Stimulated activated CD8-positive, alpha-beta memory T cell treated with anti-CD3 and anti-CD28 coated beads, Interleukin-15, amount 100 ng/mL, for 1 hour (primary cell): ENCODE measurements at places on chromosomes 12 and 14.

GRCh38 chr14:105023791-105024480 lies 3.1 kb upstream of the CDCA4 start:
- DNase-seq, result no peak

GRCh38 chr14:96511146-96511545 lies 9.0 kb downstream of the PAPOLA start:
- no peak for DNase-seq

GRCh38 chr12:60539592-60539991 lies 943.8 kb downstream of the SLC16A7 start:
- DNase-seq, result no peak

DNA sequence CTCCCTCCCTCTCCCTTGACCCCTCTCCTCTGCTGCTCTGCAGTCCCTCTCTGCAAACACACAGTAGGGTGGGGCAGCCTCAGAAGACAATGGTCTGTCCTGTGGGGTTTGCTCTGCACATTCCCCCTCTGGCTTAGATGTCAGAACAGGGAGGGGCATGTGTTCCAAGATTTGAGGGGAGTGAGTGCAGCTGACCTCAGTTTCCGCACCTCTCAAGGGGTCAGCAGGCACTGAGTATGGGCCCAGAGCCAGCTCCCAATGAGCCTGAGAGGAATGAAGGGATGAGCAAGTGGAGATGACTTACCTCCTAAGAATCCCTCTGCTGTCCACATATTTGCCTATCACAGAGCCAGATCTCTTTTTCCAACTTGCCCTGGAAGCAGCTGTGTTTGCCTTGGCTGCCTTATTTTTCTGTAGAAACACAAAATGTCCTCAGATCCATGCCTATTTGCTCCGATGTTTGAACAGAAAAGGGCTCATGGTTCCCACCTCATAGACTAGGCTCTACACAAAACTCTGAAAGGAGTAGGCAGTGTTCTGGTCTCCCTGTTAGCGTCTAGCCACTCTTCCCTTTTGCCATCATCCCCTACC lies 111.4 kb downstream of the CRACR2A start:
- no peak for DNase-seq

- DNase-seq, result no peak
Measured at GRCh38 chr14:104196461-104197140, 58.2 kb downstream of the KIF26A start.

DNA sequence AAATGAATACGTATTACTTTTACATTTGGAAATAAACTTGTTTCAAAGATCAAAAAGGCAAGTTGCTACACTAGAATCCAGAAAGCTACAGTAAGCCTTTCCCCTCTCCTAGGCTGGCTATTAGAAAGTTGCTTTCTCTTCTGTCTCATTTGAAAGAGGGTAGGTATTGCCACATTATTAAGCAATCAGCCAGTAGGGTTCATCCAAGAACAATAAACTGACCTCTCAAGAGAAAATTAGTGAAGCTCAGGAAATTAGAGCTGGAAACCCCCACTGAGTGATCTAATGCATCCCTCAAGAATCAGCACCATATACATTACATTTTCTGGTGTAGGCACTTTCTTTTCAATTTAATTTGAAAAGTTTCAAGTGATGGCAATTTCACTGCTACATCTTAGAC lies 4.5 kb upstream of the TMEM233 start:
- no peak for DNase-seq

GRCh38 chr12:14714437-14714836 lies 18.0 kb upstream of the GUCY2C start:
- DNase-seq, result no peak

- no peak for DNase-seq
Measured at GRCh38 chr14:71400871-71401321, 493.6 kb downstream of the PCNX1 start.

DNA sequence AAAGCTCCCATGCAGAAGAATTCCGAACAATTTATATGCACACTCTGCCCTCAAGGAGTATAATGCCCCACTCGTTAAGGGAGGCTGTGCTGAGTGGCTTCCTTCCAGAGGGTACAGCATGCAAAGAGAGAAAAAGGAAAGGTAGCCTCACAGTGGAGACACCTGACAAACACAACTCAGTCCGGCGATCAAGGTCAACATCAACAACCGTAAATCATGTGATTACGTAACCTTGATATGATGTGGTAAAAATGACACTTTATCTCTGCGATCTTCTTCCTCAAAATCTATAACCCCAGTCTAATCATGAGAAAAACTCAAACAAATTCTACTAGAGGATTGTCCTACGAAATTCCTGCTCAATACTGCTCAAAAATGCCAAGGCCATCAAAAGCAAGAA lies 400.5 kb upstream of the CCDC196 start:
- no peak for DNase-seq

- DNase-seq, result no peak
Measured at GRCh38 chr12:104452087-104452486, 4.7 kb upstream of the CHST11 start.

GRCh38 chr12:106022568-106023012 lies 116.2 kb downstream of the NUAK1 start:
- no peak for DNase-seq

DNA sequence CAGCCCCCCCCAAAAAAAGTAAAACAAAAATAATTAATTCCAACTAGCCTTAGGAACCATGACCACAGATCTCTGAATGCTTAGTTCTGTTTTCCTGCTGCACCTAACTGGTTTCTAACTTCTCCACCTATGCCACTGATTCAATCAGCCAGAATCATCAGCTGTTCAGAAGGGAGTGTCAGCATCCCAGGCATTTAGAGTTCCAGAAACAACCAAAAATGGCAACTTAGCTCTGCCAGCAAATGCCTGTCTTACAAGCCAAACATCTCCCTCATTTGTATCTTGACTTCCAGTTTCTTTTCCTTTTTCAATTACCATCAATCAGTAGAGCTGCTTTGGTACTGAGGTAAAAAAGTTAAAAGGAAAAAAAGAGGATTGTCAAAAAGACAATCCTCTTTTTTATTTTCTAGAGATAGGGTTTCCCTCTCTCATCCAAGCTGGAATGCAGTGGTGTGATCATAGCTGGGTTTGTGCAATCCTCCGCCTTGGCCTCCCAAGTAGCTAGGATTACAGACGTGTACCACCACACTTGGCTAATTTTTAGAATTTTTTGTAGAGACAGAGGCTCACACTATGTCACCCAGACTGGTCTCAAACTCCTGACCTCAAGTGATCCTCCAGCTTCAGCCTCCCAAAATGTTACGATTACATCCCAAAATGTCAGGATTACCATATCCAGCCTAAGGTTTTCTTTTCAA lies 45.2 kb upstream of the ISM2 start:
- no peak for DNase-seq

DNA sequence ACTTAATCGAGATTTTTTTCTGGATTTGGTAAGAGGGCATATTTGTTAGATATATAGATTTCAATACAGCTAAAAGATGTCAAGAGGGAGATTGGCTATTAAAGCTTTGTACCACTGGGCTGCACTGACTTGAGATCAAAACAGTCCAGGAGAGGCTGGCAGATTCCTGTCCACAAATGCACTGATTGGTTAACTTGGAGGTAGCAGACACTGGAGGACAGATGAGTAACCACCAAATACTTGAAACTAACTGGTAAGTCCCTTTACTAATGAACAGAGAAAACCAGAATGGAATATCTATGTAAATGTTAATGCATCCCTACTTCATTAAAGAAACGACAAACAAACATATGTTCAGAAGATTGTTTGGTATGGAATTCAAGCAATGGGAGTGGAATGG lies 416.6 kb downstream of the LRIG3 start:
- no peak for DNase-seq

DNA sequence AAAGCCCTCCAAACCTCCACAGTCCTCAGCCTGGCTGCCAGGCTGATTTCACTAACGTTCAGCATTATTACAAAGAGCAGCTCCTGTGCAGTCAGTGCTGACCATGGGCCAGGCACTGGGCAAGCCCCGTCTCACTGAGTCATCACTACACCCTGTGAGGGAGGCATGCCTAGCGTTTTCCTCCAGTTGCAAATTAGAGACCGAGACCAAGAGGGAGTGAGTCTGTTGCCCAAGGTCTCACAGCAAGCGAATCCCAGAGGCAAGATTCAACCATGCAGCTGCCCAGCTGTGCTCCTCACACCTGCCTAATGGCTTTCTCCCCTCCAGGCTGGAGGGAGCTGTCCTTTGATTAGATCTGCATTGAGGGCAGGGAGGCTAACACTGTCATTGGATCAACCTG lies 229.3 kb upstream of the LHX5 start:
- DNase-seq, result no peak
